ENCODE measurements at places on chromosomes 6 and 20.

DNA sequence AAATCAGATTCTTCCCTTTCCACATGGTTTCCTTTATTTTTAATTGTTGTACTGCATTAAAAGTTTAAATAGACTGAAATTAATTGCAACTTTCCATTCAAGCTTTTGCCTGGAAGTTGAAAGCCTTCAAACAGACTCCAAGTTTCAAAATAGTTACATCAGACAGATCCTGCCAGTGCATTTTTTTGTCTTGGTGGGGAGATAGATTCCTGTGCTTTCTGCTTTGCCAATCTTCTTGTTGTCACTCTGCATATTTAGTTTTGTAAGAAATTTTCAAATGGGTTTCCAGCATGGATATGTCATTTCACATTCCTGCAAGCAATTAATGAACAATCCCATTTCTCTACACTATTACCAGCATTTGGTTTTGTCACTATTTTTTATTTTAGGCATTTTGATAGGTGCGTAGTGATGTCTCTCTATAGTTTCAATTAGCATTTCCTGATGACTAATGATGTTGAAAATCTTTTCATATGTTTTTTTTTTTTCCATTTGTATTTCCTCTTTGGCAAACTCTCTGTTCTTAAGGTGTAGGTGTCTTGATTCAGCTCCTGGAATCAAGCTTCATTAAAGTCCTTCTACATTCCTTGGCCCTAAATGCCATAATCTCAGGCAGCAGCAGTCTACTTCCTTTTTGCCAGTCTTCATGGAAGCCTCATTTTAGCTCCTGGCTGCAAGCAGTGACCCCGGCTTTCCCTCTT lies 40.5 kb downstream of the SCP2D1 start:
- no peak for DNase-seq

DNA sequence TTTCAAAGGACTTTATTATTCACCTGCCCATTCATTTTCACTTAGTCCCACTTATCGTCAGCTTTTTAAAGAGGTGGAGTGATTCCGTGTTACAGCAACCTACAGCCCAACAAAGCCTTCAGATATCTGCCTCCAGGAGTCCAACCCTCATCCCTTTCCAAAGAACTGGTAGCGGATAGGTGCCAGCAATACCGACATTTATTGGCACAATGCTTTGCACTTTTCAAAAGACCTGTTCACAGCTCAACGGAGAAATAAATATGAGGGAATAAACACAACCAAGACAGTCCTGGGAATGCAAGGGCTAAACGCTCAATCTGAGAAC lies 819 bp upstream of the MTRF1L start:
- no peak for DNase-seq

GRCh38 chr20:32201296-32201976 lies 6.1 kb downstream of the PLAGL2 start:
- DNase-seq = no peak

DNA sequence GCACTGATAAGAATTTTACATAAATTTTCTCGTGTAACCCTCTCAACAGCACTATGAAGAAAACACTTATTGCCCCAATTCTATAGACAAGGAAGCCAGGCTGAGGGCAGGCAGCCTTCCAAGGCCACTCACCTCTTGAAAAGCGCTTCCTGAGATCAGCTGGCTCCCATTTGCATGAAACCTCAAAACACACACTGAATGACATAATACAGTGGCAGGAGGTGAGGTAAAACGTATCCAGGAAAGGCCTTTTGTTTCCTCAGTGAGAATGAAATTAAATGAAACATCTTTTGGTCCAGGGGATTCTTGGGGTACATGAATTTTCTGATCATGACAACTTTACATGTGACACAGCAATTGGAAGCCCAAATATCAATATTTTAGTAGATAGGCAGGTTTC lies 112.5 kb downstream of the WDR27 start:
- no peak for DNase-seq

- DNase-seq = no peak
Observed at GRCh38 chr6:122809001-122809400, 19.9 kb downstream of the SMPDL3A start.

DNA sequence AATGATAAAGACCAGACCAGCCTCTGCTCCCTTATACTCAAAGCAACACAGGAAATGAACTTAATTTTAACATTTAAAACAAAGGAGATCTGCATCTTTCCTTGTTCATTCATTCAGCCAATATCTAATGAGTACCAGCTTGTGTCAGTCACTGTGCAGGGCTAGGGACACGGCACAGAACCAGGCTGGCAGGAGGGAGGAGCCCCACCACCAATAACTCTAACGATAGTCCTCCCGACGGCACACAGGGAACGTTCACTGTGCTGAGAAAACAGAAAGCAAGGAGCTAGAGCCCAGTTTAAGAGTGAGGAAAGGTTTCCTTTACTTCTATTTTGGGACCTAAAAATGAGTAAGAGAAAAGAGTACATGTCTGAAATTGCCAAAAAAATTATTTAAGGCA lies 9.9 kb downstream of the ETV7 start:
- no peak for DNase-seq

- DNase-seq = no peak
Observed at GRCh38 chr6:114862819-114863218, 520.0 kb upstream of the HS3ST5 start.

DNA sequence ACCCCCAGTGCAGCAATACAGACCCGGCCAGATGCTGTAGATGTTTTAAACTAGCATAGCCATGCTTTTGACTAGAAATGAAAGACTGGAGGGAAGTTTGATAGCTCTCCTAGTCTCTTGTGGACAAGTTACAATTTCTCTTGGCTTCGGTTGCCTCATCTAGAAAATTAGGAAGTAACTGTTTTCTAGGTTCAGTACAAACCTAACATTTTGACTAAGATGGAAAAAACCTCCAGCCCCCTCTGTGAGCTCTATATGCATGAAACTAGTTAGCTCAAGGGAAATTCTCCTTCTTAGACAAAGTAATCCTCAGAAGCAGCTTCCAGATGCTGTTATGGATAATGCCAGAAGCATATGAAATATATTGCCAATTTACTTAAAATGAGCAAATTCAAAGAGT lies 86.6 kb downstream of the RNF144B start:
- no peak for DNase-seq

DNA sequence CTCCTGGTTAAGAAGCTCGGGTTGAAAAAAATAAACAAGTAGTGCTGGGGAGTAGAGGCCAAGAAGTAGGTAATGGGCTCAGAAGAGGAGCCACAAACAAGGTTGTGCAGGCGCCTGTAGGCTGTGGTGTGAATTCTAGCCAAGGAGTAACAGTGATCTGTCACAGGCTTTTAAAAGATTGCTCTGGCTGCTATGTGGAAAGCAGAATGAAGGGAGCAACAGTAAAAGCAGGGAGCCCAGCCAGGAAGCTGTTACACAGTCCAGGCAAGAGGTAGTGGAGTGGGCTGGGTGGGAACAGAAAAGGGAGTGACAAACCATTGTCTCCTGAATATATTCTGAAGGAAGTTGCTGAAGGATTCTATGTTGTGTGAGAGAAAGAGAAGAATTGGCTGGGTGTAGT lies 2.0 kb downstream of the HFE start:
- no peak for DNase-seq

DNA sequence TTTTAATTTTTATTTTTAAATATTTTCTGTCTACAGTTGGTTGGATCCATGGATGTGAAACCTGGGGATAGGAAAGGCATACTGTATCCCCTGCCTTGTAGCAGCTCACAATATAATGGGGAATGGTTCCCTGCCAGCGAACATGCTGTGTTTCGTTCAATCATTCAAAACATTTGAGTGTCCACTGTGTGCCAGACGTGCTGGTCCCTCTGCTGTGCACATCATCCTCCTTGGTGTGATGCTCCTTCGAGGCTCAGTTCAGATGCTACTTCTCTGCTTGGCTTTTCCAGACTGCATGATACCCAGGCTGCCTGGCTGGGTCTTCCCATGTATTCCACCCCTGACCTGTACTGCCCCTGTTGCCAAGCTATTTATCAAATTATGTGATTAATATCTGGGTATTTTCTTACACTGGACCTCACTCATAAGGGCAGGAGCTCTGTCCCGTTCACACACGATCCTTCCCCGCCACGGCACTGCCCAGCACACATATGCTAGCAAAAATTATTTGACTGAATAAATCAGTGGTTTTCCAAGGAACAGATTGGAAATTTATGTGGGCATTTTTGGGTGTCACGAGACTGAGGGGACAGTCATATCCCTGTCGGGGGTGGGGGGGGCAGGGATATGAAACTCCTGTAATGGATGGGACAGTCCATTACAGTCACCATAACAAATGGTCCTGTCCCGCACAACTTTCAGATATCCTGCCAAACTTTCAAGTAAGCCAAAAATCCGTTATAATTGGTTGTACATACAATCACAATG lies 4.9 kb downstream of the SDCBP2 start:
- no peak for DNase-seq

GRCh38 chr6:20866935-20867703 lies 332.9 kb downstream of the CDKAL1 start:
- no peak for DNase-seq

DNA sequence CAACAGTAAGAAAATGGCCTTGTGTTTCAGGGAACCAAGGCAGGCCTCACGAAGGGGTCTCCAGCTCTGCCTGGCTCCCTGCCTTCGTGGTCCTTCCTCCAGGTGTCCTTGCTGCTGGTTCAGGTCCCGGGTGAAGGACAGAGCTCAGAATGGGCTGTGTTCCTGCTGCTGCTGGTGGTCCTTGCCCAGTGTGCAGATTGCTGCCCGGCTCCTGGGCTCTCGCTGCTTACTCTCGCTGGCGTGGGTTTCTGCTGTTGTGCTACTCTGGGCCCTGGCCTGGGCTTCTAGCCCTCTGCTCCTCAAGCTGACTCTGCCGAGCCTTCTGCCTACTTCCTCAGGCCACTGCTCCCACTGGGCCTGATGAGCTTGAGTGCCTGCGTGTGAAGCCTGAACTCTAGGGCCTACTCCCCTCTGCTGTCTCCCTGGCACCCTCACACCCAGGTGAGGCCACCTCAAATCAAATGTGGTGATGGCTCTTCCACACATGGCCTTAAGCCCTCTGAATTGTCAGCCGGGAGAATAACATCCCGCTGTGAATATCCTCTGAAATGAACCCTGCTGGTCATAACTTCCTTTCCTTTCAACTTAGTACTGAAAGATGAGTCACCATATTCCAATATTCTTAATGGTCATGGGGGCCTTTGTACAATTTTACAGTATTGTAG lies 171.6 kb downstream of the FOXC1 start:
- no peak for DNase-seq

DNA sequence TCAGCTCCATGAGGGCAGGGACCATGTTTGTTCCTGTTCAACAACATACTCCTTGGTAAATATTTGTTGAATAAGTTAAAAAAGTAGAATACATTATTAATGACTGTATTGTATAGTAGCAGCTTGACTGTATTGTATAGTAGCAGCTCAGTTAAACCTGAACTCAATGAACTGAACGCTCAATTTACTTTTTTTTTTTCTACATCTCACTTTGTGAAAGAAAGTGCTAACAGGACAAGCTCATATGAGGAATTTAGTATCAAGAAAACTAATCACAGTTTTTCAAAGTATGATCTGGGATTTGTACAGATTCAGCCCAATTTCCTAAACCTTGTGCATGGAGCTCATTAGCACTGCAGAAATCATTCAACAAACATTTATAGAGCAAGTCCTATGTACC lies 38.8 kb upstream of the NR2E1 start:
- DNase-seq = no peak

- DNase-seq = no peak
Observed at GRCh38 chr20:55175081-55175480, 699.7 kb downstream of the DOK5 start.

- no peak for DNase-seq
Observed at GRCh38 chr6:134431421-134431859, 113.5 kb upstream of the SGK1 start.

GRCh38 chr6:88916615-88917208 lies 46.7 kb downstream of the RNGTT start:
- no peak for DNase-seq

DNA sequence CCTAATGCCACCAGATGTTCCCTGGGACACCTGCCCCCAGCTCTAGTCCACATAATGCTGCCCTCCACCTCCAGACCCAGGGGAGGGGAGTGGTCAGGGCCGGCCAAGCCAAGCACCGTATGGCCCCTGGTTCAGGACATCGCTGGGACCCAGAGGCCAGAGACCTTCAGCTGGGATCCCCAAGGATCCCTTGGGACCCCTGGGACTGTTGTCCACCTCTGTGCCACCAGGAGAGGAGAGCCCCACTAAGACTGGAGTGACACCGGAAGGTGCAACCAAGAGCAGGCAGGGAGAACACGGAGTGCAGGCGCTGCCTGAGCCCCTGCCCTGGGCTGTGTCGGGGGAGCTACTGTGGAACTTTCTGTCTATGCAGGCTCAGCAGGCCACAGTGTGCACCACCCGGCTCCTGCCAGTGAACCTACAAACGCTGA lies 43.6 kb downstream of the CTCFL start:
- peak; percentile 36 for DNase-seq

DNA sequence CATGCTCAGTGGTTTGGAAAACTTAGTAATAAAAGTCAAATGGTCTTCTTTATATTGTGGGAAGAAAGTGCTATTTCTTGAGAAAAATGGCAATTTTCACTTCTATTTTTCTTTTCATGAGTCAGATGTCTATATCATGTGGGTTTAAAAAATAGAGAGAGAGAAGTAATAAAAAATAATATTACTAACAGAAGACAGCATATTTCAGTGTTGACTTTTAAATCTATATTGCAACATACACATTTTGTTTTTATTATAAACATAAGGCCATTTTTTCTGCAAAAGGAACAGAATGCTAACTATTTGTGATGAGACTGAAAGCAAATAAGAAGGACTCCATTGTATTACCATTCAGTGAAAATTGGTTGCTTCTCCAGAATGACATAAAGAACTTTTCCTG lies 135.1 kb upstream of the CNR1 start:
- DNase-seq = no peak

- DNase-seq = no peak
Observed at GRCh38 chr20:62197311-62197710, 14.5 kb downstream of the MTG2 start.

DNA sequence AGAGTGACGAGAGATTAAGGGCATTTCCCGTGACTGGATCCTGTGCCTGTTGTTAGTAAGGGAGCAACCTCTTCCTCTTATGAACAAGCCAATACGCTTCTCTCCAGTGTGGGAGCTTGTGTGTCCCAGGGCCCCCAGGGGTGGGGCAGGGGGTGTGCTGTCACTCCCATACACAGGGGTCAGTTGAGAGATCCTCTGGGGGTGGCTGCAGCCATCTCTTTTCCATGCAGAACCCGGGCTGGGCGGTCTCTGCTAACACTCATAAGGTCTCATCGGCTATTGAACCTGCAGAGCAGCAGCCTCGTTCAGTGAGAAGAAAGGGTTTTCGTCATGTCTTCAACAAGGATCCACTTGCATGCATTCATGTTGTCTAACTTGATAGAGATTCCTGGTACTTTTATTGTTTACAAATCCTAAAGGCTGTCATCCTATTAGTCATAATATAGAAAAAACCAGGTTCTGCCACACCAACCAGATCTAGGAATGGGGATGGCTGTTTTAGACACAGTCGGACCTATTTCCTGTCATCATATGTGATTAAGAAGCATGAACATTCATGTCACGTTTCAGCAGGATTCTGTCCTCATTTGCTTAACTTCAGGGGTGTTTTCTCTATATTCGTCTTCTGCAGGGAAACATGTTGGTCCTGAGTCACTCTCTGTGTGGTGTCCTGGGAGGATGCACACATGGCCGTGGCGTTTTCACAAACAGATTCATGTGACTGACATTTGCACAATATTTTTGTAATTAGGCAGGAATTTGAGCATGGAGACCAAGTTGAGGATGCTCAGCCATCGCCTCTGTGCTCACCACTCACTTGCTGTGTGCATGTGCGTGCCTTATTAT lies 13.3 kb upstream of the THBS2 start:
- no peak for DNase-seq
